Cardiac septum (tissue), 1 donor: ENCODE measurements at places on chromosomes 11 and 22. TPM values are rescaled to one million over a fixed set of nuclear protein-coding genes. Genes with fewer than 3 reads are reported as not detected.

The SPON1 gene
- total RNA-seq = 6.2 TPM

The H19 gene
- 656 TPM for total RNA-seq

The HTR3B gene
- not detected for total RNA-seq

GRCh38 chr11:26846227-26846626 is 124.4 kb upstream of the SLC5A12 start:
- no peak for DNase-seq

GRCh38 chr11:73426219-73426850 is 50.1 kb downstream of the RELT start:
- no peak for DNase-seq

GRCh38 chr11:76803023-76803422 is 19.9 kb downstream of the TSKU start:
- peak; percentile 58 for DNase-seq

DNA sequence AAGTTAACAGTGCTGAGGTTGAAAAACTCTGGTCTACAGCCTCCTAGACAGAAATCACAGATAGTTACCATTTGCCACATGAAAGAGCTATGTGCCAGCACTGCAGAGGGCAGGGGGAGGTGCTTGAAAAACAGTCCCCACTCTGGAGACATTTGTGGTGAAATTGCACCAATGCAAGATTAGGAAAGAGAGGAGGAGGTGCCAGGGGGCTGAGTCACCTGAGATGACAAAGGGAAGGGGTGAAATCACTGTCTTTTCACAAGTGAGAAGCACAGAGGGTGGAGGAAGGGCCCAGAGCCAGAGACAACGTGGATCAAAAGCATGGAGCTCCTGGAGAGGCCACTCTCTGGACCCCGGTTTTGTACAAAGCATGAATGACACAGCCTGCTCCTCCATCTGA is 196.3 kb downstream of the BUD13 start:
- no peak for DNase-seq

- no peak for DNase-seq
Observed at GRCh38 chr22:20428496-20429253, 8.9 kb downstream of the SCARF2 start.

GRCh38 chr11:27471589-27472397 is 797 bp downstream of the LGR4 start:
- DNase-seq = peak; percentile 78

DNA sequence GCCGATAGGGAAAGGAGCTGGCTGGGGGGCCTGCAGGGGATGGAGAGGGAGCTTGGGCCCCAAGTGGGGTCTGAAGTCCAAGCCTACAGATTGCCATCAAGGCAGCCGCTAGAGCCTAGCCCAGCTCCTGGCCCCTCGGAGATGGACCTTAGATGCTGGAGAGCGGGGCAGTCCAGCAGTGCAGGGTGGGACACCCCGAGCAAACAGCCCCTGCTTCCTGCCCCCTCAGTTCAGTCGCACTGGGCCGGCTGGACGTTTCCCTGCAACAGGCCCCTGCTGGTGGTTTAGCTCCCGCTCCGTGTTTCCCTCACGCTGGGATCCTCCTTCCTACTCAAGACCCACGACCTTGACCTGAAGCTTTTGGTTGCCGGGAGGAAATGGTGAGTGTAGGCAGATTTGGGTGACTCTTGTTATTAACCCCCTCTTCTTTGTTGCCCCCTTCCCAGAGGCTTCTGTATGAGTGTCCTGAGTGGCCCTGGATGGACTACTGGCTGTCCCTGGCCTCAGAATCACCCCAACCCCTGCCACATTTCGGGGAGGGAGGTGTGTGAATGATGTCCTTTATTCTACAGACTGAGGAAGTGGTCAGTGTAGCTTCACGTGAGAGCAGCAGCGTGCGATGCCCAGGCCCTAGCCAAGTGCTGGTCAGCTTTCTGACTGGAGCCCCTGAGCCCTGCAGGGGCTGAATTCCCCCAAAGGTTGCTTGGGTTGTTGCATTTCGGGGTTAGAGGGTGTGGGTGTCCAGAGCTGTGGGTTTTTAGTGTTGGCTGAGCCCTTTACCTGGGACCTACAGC is 2.7 kb downstream of the ST3GAL4 start:
- peak; percentile 74 for DNase-seq

DNA sequence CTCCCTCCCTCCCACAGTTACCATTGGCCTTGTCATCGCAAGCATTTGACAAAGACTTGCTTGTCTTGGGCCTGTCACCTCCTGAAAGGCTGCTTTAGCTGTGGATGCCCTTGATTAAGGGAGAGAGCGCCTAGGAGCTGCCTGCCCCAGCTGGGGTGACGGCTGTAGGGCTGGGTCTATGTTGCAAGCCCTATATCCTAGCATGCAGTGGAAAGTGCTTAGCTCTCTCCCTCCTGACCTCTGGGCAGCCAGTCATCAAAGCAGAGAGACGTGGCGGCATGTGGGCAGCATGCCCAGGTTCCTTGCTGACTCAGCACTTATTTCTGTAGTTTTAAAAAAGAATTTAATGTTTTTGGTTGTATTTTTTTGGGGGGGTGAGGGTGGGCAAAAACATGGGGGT is 75.9 kb downstream of the BARX2 start:
- no peak for DNase-seq

DNA sequence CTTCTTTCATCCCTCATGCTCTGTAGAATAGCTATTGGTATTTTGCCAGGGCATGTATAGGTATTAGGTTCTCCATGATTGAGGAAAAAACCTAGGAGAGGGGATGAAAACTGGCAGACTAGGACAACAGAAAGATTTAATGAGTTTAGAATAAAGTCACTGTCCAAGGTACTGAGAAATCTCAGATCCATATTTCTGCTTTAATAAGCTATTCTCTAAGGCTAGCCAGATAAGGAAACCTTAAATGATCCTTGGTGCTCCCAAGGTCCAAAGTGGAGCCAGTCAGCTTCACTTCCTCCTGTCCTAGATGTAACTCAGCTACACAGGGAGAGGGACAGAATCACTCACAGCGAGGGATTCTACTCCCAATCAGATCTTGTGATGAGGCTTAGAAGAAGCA is 13.7 kb upstream of the CSNK2A3 start:
- DNase-seq = no peak

DNA sequence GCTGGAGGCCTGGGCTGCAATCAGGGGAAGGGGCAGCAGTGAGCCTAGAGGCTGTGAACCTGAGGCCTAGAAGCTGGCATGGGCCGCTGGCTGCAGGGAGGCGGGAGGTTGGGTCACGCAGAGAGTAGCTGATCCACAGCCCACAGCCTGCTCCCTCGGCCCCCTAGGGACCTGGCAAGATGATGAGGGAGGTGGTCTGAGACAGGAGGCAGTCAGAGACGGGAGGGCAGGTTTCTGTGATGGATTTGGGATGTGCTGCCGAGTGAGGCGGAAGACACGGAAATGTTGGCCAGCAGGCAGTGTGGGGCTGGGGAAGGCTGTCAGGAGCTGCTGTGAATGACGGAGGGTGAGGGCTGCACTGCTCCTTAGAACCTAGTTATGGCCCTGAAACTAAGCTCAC is 22.7 kb downstream of the LRFN4 start:
- DNase-seq = no peak

DNA sequence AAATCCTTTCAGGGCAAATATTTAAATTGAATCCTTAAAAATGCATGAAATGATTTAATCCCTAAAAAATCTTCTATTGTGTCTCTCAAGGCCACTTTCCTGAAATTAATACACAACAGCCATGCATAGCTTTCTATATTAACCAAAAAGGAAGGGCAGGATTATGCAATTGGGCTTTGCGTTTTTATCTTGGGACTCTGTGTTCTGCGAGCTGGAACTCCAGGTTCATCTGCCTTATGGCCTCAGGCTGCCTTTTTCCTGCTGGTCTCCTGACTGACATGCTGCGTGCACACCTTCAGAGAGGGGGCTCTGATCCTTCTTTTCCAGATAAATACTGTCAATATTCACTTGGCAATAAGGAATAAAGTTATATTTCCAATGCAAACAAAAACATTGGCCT is 141.7 kb upstream of the GRIA4 start:
- DNase-seq = no peak

- no peak for DNase-seq
Observed at GRCh38 chr11:58011771-58012170, 11.9 kb upstream of the OR9Q1 start.

DNA sequence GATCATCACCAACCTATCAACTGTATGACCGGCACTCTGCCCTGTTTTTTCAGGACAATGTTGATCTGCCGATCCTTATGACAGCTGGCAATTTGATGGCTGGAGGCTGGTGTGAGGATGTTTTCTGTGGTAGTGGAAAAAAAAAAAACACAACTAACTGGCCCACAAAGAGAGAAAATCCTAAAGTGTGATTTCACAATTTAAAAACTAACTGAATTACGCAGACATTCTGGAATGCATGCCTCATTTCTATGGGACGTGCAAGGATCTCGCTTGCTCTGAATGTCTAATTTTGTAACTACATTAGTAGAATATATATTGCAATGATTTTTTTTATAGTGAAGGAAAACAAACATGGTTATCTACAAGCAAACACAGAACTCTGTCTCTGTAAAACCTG is 590.5 kb downstream of the ETS1 start:
- no peak for DNase-seq
